ENCODE measurements at places on chromosomes 6 and 20.

GRCh38 chr20:3935956-3936340 is 46.8 kb downstream of the PANK2 start:
- no peak for DNase-seq

DNA sequence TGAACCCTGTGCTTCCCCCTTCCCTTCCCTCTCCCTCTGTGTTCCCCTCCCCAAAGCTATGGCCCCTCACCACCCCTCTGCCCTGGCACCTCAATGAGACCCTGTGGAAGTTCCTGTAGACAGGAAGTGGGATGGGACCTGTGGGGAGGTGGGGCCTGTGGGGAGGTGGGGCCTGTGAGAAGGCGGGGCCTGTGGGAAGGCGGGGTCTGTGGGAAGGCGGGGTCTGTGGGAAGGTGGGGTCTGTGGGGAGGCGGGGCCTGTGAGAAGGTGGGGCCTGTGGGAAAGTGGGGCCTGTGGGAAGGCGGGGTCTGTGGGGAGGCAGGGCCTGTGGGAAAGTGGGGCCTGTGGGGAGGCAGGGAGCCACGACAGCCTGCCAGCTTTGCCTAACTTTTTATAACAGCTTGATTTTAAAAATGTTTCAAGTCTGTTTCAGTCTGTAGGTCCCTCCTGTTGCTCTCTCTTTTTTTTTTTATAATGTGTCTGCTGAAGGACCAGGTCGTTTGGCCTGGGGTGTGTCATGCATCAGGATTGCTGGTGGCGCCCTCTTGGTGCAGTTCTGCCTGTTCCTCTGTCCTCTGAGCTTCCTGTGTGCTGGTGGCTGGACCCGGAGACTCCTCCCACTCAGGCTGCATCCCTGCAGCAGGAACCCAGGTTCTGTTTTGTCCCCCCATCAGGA is 70.5 kb upstream of the SLCO4A1 start:
- no peak for DNase-seq

- DNase-seq = no peak
Observed at GRCh38 chr6:114940181-114940580, 597.4 kb upstream of the HS3ST5 start.

GRCh38 chr20:61803416-61803914 is 262.2 kb downstream of the TAF4 start:
- DNase-seq = no peak

DNA sequence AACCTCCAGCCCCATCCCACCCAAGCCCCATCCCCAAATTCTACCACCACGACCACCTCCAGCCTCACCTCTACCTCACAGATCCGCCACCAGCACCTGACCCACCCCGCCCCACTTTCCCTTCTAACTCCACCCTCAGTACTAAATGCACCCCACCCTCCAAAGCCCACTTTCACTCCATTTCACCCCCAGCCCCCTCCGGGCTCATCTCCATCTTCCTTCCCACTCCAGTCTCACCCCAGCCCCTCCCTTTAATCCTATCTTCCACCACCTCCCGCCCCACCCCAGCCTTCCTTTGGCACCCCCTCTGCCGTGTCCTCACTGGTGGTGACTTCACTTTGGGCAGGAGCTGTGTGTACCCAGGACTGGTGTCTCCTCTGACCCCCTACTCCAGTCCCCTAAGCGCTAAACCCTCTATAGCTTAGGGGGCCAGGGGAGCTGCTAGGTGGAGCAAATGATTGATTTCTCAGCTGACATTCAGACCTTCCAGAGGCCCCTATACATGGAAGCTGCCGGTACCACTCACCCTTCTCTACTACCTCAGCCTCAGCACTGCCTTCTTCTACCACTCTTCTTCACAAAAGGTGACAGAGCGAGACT is 2.8 kb upstream of the NSFL1C start:
- no peak for DNase-seq
